ENCODE measurements at places on chromosomes 16 and 17.

GRCh38 chr16:27174798-27175197 is 28.5 kb upstream of the KDM8 start:
- no peak for DNase-seq

DNA sequence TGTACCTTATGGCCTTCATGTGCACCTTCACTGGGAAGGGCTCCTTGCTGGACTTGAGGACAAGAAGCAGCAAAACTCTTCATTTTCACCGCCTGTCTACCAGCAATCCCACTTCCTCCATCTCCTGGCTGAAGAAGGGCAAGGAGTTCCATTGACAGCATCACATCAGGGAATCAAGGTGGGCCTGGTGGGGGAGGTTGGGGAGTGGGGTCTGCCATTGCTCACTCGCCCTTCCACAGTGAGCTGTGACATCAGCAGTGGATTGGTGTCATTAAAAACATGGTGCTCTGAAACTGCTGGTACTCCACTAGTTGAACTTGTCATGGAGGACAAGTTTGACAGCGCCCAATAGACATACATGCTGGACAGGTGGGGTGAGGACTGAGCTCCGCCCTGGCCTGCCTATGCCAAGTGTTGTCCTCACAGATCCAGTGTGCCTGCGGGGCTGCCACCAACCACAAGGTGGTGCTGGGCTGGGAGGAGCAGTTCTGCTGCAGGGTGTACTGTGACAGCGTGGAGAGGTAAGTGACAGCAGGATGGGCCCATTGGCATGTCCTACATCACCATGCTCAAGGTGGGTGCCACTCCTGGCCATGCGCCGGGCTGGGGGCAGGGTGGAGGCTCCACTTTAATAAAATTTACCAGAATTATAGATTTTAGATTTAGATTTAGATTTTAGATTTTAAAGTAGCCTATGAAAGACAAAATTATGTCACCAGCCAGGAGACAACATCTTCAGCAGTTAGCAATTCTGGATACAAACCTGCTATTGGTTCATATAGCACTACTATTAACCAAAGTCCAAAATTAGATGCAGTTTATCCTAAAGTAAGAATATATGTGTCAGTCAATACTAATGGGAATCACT is 1729.1 kb downstream of the TP53TG3F start:
- DNase-seq, result no peak

GRCh38 chr16:66948134-66948836 is 12.8 kb upstream of the CES3 start:
- no peak for DNase-seq

GRCh38 chr17:64276961-64277505 is 14.0 kb upstream of the TEX2 start:
- DNase-seq, result no peak

- no peak for DNase-seq
Measured at GRCh38 chr17:46915596-46915995, 7.4 kb upstream of the GOSR2 start.

DNA sequence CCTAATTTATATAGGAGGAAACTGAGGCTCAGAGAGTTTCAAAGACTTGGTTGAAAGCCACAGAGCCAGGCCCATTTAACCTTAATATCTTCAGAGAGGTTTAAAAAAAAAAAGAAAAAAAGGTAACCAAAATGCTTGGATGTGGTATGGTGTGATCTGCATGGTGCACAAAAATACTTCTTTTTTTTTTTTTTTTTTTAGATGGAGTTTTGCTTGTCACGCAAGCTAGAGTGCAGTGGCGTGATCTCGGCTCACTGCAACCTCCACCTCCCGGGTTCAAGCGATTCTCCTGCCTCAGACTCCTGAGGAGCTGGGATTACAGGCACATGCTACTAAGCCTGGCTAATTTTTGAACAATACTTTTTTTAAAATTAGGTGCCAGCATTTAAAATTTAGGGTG is 101.8 kb downstream of the XYLT1 start:
- no peak for DNase-seq

DNA sequence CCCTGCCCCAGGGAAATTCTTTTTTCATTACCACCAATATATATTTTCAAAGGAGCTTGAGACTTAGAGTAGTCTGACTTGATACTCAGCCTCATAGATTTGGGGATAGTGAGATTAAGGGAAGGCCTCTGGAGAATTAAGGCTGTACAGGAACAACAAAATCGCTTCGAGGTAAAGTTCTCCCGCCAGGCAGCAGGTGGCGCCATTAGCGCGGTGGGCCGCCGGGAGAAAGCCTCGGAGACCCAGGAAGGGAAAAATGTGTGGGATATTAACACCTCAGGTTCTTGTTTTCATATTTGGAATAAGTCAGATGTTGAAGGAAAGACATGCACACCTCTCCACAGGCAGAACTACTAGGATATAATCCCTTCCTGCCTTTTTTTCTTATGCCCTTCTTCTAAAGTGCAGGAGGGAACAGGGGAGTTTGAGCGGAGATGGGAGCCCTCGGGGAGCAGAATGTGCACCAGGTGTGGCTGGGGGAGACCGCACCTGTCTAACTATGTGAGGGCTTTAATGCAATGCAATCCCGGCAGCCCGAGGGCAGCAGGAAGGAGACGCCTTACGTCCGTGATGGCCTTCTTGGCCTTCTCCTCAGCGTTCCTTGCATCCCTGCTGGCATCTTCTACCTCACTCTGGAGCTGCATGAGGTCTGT is 25.9 kb downstream of the MYH3 start:
- no peak for DNase-seq

GRCh38 chr16:69564845-69565670 is 708 bp upstream of the NFAT5 start:
- no peak for DNase-seq

GRCh38 chr16:88406096-88407041 is 23.6 kb downstream of the ZNF469 start:
- no peak for DNase-seq
